ENCODE measurements at places on chromosomes 11 and 22.

GRCh38 chr22:35657571-35658312 lies 9.5 kb downstream of the APOL6 start:
- no peak for DNase-seq

GRCh38 chr11:75558939-75559843 lies 2.9 kb upstream of the SERPINH1 start:
- no peak for DNase-seq

DNA sequence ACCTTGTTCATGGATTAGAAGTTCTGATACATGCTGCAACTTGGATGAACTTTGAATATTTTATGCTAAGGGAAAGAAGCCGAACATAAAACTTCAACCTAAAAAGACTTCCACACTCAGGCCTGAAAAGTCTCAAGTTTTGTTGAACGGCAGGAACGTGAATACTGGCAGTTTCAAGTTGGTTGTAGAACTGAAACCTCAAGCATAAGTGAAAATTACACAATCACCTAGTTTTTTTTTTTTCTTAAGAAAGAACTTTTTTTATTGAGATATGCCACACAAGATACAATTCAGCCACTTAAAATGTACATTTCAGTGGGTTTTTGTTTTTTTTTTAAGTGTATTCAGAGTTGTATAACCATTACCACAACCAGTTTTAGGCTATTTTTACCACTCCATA lies 50.8 kb upstream of the ADORA2A start:
- DNase-seq: no peak

GRCh38 chr22:39240831-39241793 lies 3.7 kb downstream of the PDGFB start:
- DNase-seq: peak; percentile 30

GRCh38 chr22:45450921-45451651 lies 37.6 kb downstream of the RIBC2 start:
- DNase-seq: no peak

Data from T-cell (primary cell).